ENCODE measurements at places on chromosomes 11 and 22.

DNA sequence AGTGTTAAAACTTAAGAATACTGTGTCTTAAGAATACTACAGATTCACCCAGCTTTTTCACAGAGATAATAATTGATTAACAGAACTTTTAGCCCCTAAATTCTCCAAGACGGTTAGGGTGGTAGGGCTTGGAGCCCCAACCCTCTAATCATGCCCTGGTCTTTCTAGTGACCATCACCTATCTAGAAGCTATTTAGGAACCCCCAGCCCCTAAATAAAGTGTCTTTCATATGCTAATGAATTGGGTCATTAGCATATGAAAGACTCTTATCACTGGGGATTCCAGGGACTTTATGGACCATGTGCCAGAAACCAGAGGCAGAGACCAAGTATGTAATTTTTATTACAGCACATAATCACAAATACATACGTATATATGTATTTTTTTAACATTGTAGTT is 999.7 kb upstream of the RAG2 start:
- DNase-seq = no peak

DNA sequence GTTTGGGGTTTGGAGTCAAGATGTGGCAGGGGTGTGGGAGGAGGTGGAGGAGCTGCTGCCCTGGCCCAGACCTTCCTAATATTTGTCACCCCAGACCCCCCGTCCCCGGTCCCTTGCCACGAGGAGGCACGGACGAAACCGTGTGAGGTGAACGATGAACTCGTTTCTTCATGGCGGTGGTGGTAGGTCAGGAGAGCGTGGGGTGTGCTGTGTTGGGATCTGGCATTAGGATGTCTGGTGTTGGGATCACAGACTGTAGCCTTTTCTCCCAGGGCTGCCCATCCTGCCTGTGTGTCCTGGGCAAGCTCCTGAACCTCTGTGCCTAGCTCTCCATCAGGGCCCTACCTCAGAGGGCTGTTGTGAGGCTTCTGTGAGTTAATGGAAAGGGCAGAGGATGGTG is 8.4 kb downstream of the MAPK8IP2 start:
- DNase-seq = no peak

DNA sequence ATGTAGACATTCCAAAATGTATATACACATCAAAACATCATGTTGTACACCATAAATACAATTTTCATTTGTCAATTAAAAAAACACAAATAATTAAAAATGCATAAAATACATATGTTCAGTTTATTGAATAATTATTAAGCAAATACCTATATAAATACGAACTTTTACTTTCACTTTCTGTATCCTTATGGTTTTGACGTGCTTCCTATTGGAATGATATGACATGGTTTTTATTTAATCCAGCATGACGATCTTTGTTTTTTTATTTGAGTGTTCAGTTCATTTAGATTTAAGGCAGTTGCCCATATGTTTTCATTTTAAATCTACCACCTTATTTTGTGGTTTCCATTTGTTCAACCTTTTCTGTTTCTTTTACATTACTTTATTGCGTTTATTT is 198.3 kb upstream of the PLET1 start:
- no peak for DNase-seq

DNA sequence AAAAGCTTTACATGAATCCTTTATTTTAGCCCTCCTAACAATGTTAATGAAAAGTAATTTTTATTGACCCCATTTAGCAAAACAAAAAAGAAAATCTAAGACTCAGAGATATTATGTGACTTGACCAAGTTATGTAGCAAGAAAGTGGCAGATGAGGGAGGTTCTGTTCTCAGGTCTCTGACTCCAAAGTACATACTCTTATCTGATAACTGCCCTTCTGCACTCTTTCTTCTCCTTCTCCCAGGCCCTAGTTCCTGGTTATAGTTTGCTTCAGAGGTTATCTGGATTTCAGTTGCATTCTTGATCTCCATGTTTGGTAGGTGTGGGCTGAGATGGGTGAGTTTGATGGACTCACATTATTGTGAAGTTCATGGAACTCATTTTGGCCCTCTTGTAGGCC is 4.5 kb downstream of the OR9Q2 start:
- no peak for DNase-seq

Data from SK-MEL-5 (cell line).